MG63 (cell line): ENCODE measurements at places on chromosomes 7 and 10.

DNA sequence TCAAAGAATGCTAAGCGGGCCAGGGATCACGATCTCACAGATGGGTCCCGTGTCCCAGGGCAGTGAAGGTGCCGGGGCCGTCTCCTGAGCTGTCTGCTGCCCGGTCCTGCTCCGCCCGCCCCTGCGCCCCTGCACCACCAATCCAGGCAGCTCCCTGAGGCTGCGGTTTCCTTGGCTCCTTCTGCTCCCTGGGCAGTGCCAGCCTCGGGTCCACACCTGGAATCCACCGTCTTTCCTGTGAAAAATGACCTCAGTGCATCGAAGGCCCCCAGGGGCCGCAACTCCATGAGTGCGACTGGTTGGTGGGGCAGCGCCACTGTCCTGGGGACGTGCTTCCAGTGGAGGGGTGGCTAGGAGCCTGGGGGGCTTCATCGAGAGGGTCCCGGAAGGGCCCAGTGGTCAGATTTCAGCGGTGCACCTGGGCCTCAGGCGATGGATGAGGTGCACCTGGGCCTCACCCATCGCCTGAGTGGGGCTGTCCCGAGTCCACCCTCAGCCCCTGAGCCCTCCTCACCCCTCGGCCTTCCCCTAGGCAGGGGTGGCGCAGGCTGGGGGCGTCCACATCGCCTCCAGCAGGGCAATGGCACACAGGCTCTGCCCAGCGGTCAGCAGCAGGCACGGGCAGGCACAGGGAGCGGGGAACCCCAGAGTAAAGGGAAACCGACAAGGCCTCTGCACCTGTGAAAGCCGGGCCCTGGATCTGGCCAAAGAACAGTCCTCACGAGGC lies 27.2 kb downstream of the ADGRA1 start:
- no peak for DNase-seq

- no peak for DNase-seq
These were observed 250.6 kb downstream of the KLF6 start for GRCh38 chr10:3534433-3534832.

DNA sequence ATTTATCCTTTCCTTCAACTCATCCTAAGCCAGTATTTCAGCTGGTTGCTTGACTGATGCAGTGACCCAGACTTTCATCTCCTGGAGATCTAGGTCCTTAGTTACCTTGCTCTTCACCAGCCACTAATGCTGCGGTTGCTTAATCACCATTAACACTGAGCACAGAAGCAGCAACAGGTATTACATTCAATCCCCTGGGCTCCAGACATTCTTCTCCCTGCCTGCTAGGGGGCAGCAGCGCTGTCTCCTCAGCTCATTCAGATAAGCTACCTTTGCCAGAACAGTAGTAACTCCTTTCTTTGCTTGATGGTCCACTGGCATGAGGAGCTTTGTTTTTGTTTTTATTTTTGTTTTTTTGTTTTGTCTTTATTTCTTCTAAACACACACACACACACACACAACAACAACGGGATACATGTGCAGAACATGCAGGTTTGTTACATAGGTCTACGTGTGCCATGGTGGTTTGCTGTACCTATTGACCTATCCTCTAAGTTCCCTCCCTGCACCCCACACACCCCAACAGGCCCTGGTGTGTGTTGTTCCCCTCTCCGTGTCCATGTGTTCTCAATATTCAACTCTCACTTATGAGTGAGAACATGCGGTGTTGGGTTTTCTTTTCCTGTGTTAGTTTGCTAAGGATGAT lies 1043.2 kb upstream of the C7orf33 start:
- peak; percentile 5 for DNase-seq

- DNase-seq: peak; percentile 88
These were observed at the start of gene RADIL for GRCh38 chr7:4883372-4884144. RADIL (minus strand) TSS chr7:4883716; CDS start chr7:4878139, 5,577 bp downstream.

GRCh38 chr7:108537229-108537628 lies 11.3 kb upstream of the PNPLA8 start:
- DNase-seq: no peak
